Neuronal stem cell (in vitro differentiated cells): ENCODE measurements at places on chromosomes 6 and 20.
A peak's percentile ranks its signal among the peaks of the same experiment; 100 is the strongest.

DNA sequence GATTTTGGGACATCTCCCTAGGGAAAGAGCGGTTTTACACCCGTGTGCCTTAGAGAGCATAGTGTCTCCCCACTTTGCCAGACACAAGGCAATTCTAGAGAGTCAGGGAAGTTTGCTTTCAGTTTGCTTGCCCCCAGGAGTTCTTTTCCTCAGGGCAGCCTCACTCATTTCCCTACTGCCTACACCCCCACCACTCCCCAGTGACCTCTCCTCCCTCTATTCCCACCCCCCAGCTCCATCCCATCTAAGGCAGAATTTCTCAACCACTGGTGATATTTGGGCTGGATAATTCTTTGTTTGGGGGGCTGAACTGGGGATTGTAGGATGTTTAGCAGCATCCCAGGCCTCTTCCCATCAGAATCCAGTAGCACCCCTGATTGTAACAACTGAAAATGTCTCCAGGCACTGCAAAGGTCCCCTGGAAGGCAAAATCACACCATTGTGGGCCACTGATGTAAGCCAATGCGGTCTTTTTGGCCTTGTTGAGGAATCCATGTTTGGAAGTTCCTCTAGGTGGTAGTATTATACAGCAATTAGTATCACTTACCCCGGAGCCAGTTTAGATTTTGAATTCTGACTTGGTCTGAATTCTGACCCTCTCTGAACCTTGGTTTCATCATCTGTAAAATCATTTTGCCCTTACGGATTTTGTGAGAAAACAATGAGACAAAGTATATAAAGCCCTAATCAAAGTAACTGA, 1.3 kb downstream of the EPPIN start:
- peak; percentile 29 for DNase-seq

GRCh38 chr6:87100216-87100615, 5.3 kb upstream of the CGA start:
- DNase-seq: no peak

DNA sequence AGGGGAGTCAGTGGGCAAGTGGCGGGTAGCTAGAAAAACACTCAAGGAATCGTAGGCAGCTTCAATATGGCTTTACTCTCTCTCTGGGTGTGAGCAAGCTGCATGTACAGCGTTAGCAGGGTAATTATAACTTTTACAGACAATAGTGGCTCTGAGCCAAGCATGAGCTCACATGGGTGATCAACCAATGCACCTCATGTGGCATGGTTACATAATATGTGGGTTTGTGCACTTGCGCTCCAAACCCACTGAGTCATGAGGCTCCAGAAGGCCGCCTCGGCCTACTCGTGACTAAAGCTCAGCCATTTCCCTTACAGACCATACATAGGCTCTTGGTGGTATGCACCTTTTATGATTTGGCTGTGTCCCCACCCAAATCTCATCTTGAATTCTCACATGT, 78.4 kb upstream of the FBXL4 start:
- DNase-seq: peak; percentile 15

GRCh38 chr6:18347021-18347577, 40.1 kb upstream of the RNF144B start:
- DNase-seq: no peak

GRCh38 chr6:51533962-51534361, 553.5 kb downstream of the PKHD1 start:
- DNase-seq: no peak

DNA sequence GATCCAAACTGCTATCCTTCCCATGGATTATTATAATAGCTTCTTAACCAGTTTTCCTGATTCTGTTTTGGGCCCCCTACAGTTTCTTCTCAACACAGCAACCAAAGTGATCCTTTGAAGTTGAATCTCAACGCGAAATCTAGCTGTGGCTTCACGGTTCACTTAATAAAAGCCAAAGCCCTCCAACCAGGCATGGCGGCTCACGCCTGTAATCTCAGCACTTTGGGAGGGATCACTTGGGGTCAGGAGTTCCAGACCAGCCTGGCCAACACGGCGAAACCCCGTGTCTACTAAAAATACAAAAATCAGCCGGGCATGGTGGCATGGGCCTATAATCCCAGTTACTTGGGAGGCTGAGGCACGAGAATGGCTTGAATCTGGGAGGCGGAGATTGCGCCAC, 3.3 kb downstream of the RMND1 start:
- no peak for DNase-seq

GRCh38 chr6:121698617-121699016, 263.2 kb downstream of the GJA1 start:
- DNase-seq: no peak

- peak; percentile 43 for DNase-seq
These were observed 10.2 kb upstream of the CST5 start for GRCh38 chr20:23889775-23890187.

DNA sequence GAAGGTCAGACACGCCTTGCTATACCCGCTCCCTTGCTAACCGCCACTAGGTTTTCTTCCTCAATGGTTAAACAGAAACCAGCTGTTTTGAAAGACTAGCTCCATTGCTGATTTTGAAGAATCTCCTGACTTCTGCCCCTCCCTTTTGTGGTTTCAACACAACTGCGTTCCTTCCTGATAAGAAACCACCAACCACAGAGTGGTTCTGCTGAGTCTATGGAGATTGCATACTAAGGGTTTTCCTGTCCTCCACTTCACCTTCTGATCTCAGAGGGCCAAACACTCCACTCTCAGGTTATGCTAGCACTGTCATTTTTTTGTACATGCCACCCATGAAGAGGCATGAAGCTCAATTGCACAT, 207.9 kb downstream of the MYLK4 start:
- no peak for DNase-seq

GRCh38 chr6:73152966-73153757, 72.1 kb downstream of the KHDC1L start:
- no peak for DNase-seq

GRCh38 chr6:11592294-11592906, 54.9 kb downstream of the TMEM170B start:
- no peak for DNase-seq

GRCh38 chr6:16420715-16421461, 182.5 kb downstream of the GMPR start:
- no peak for DNase-seq

DNA sequence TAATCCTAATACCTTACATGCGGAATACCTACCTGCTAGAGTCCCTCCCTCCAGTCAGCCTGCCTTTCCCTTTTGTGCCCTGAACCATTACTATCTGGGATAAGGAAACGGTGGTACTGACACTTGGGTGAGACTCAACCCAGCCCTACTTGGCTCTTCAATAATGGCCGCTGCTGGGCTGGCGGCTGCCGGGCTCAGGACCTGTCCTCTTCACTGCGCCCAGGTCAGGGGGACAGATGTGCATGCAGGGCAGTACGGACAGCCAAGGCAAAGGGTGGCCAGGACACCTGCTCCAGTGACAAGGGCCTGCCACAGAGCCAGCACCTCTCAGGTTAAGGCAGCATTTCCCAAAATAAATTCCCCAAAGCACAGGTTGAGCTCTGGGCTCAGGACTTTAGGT, 29.9 kb downstream of the UBE2V1 start:
- no peak for DNase-seq

- no peak for DNase-seq
These were observed 243.9 kb upstream of the TCF21 start for GRCh38 chr6:133644892-133645619.

DNA sequence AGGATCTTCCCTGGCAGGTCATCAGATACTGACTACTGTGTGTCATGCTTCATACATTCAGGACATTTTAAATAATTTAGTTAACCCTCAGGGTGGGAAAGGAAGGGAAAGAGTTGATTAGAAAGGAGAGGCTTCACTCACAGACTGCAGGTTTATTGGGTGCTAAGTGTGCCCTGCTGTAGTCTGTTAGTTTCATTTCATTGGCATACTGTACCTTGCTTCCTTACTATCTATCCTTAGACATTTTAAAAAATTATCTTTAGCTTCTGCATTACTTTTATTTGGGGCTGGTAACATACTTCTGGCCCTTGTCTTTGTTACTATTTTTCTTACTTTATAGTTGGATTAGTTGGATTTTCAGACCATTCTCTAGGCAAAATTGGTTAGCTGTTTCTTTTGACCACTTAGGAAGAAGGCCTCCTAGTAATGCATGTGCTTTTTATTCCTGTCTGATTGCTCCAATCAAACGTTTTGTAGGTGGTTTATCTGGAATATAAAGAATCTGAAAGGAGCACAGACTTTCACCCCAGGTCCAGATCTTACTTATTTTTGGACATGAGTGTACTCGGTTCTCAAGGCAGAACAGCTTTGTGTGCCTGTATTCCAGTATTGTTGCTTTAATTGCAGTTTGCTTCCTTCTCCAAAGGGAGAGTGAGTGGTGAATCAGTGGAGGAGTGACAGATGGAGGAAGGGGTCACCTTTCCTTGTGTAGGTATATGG, 82.7 kb upstream of the PRDM1 start:
- DNase-seq: no peak

- no peak for DNase-seq
These were observed 49.8 kb downstream of the MTHFD1L start for GRCh38 chr6:150915131-150915879.

DNA sequence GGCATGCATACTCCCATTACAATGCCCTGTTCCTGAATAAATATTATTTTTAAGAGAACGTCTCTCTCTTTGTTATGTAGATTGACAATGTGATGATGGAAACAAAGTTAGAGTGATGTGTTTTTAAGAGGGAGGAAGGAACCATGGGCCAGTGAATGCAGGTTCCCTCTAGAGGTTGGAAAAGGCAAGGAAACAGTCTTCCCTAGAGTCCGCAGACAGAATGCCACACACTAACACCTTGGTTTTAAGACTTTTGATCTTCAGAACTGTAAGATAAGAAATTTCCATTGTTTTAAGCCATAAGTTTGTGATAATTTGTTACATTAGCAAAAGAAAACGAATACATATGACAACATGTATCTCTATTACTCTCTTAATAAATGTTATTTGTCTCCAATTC, 4.7 kb upstream of the CENPW start:
- no peak for DNase-seq

DNA sequence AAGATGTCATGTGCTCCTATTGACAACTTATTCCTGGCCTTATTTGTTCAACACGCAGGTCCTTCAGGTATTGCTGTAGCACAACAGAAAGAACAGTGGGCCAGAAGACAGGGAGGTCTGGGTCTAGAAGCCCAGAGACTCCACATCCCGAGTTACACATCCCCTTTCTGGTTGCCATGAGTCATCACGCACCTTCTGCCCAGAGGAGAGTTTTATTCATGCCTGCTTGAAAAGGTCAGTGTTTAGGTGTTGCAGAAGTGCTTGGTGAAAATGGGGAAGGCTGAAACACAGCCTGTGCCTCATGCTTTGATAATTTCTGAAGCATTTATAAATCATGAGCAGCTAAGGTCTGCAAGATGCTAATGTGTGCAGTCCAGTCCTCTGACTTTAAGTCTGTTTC, 256.4 kb downstream of the GMPR start:
- no peak for DNase-seq

DNA sequence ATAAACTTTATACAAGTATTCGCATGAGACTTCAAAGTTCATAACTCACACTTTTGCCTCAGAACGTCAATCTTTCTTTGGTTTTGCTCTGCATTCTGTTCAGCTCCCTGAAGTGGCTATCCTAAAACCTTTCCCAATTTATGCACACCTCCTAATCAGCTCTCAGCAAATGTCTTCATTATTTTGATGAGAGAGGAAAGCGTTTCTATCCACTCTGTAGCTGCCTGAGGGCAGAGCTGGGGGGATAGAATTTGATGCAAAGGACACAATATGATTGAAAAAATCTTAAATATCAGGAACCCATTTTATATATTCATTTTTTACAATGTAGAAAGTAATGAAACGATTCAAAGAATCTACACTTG, 66.8 kb downstream of the MOXD1 start:
- DNase-seq: no peak

DNA sequence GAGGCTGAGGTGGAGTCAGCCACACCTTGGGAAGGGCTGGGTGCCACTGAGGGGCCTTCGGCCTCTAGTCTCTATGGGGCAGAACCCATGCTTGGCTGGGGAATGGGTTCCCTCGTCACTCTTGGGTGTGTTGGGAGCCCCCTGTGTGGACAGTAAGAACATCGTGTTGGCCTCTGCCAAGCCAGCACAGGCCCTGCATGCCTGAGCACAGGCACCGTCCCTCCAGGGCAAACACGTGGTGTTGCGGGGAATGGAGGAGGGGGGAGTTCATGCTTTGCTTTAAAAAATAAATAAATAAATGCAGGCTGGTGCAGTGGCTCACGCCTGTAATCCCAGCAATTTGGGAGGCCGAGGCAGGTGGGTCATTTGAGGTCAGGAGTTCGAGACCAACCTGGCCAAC, 63.0 kb downstream of the EZR start:
- no peak for DNase-seq

DNA sequence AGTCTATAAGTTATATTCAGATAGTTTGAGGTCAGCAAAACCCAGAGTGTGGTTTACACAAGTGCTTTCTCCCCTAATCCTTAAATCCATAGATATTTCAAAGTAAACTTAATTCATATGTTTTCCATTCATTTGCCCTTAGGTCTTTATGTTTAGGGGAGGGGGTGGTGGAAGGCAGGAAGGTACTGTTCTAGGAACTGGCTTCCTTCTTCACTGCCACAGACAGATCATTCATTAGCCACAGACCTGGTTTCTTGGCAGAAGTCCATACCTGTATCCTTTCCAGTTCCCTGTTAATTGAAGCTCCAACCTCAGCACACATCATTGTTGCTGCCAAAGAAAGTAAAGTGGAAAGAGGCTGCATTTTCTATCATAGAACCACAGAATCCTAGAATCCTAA, 123.0 kb downstream of the AIG1 start:
- no peak for DNase-seq

- DNase-seq: no peak
These were observed 364.0 kb downstream of the PHF3 start for GRCh38 chr6:63999613-64000012.

DNA sequence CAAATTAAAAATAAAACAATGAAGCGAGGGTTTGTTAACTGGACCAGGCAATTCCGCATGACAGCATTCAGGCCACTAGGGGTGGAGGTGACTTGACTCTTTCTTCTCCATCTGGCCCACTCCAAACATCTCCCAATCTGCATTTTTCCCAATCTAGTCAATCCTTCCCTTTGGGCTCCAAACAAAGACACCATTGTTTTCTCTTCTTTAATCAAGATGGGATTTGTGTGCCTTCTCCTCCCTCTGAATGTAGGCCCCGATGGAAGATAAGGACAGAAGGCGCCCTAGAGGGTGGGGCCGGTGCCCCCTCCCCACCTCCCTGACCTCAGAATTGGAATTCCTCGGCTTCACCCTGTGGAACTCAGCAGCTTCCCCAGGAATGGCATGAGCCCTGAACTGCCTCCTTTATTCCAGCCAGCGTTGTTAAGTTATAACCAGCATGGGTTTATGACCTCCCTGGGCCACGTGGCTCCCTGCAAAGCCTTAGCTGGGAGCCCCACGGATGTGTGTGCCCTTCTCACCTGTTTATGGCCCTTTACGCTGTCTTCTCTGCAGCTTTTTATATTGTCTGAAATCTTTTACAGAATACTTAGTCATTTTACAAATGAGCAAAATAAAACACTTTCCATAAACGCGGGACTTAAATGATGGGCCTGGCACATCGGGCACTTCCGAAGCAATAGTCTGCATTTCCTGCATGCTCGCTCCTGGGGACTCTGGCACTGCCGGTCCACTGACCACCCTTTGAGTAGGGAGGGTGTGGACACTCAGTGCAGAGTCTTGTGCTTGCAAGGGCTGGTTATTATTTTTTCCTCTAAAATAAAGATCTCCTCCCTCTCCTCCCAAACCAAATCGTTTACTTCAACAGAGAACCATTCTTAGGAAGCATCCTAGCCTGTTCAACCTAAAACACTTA, 24.5 kb downstream of the OVOL2 start:
- DNase-seq: peak; percentile 67

- no peak for DNase-seq
These were observed 4.1 kb downstream of the TMEM239 start for GRCh38 chr20:2820084-2820895.
